ENCODE measurements at places on chromosomes 12 and 14.
A peak's percentile ranks its signal among the peaks of the same experiment; 100 is the strongest.

DNA sequence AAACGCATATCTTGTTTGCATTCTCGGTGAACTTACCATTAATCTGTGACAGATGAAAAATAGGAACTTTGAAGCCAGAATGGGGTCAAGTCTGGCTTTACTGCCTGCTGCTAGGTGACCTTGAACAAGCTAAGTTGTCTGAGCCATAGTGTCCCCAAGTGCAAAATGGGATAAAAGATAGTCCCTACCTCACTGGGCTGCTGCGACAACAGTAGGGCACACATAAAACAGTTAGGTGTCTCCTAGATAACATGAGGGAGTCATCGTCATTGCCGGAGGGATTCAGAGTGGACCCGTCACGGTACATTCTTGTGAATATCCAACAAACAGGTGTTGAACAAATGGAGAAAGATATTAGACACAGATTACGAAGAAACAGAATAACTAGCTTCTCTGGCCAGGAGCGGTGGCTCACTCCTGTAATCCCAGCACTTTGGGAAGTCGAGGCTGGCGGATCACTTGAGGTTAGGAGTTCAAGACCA is 71.2 kb downstream of the NINJ2 start:
- DNase-seq: no peak

DNA sequence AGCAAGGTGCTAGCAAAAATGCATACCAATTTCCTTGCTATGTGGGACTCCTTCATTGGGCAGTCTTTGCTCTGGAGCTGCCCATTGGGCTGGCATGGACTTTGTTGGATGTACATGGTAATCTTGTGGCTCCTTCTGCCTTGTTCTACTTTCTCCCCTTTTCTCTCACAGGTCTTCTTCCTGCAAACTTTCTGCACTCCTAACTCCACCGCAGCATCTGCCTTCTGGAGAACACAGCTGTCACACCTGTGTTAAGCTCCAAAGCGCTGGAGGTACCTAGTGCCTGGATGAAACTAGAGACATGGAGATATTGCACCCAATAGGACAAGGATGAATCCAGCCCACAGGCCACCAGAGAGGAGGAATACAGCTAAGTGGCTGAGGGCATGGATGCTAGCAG is 60.7 kb upstream of the CCND2 start:
- no peak for DNase-seq

- DNase-seq: no peak
Observed at GRCh38 chr14:69625299-69626131, 14.1 kb downstream of the SUSD6 start.

GRCh38 chr14:54715239-54715638 is 148.3 kb downstream of the SAMD4A start:
- no peak for DNase-seq

DNA sequence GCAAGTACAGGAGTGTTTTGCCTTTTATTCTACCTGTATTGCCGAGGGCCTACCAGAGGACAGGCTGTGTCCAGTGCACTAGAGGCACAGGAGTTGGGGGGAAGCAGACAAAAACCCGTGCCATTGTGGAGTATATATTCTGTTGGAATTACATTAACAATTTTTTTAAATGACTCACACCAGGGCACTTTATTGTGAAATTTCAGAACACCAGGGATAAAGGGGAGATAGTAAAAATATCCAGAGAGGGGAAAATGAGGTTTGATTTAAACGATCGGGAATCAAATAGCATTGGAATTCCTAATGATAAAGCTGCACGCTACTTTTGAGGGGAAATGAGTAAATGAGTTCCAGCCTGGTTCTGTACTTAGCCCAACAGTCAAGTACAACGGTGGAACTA is 123.2 kb downstream of the PELI2 start:
- DNase-seq: no peak

DNA sequence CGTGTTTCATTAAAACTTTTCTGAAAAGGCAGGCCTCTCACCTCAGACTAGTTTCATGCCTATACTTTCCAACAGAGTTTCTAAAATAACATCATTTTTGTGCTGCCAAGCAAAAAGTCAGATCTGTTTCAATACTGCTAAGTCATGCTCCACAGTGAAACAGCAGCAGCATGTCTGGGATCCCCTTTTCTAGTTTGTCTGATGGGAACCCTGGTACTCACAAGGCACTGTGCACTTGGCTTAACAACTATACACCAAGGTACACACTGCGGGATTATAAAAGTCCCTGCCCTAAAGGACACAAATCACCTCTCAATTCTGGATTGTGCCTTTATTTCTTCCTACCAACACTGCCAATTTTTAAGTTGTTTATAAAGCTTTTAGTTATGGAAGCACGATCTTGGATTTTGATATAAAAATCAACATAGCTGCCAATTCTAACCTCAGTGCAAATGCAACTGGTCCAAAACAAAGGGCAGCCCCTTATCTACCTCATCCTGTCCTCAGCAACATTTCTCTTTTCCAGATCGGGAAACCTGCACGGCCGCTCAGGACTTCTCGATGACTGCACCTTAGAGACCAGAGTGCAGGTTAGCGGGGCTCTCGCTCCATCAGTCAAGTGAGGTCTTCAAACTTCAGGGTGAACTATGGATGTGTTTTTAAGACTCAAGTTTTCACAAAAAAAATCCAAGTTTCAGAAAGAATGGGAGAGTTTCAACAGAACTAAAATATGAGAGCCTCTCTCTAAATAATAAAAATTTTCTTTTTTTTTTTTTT is 1.7 kb upstream of the EIF5 start:
- no peak for DNase-seq

DNA sequence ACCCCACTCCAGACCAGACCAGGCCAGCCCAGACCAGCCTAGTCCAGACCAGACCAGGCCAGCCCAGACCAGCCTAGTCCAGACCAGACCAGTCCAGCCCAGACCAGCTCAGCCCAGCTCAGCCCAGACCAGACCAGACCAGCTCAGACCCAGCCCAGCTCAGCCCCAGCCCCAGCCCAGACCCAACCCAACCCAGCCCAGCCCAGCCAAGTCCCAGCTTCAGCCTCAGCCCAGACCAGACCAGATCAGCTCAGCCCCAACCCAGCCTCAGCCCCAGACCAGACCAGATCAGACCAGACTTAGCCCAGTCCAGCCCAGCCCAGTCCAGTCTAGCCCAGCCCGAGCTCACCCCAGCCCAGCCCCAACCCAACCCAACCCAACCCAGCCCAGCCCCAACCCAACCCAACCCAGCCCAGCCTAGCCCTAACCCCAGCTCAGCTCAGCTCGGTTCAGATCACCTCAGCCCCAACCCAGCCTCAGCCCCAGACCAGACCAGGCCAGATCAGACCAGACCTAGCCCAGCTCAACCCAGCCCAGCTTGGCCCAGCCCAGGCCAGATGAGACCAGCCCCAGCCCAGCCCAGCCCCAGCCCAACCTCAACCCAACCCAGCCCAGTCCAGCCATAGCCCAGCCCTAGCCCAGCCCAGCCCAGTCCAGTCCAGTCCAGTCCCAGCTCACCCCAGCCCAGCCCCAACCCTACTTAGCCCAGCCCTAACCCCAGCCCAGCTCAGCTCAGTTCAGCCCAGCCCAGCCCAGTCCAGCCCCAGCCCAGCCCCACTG is 204.7 kb downstream of the BCL11B start:
- no peak for DNase-seq

DNA sequence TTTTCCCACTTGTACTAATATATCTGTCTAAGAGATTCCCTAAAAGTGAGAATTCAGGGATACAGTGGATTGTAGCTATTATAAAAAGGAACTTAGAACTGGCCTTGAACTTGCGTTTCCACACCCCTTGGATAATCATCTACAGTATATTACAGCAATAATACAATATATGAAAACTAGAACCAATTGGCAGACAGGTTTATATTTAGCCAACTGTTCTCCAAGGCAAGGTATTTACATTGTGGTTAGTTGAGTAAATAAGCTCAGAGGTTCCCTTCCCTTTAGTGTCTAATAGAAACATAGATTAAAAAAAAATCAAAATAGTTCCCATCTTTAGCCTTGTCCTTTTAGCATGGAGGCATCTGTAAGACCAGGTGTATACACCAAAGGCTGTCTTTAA is 42.1 kb downstream of the LIMA1 start:
- DNase-seq: peak; percentile 53

Data from DMS79 treated with DMSO at 0.1 percent for 48 hours (cell line).